AG10803 (cell line): ENCODE measurements at places on chromosomes 3 and 15.

GRCh38 chr3:69411346-69411745, 25.5 kb upstream of the FRMD4B start:
- peak; percentile 20 for DNase-seq

DNA sequence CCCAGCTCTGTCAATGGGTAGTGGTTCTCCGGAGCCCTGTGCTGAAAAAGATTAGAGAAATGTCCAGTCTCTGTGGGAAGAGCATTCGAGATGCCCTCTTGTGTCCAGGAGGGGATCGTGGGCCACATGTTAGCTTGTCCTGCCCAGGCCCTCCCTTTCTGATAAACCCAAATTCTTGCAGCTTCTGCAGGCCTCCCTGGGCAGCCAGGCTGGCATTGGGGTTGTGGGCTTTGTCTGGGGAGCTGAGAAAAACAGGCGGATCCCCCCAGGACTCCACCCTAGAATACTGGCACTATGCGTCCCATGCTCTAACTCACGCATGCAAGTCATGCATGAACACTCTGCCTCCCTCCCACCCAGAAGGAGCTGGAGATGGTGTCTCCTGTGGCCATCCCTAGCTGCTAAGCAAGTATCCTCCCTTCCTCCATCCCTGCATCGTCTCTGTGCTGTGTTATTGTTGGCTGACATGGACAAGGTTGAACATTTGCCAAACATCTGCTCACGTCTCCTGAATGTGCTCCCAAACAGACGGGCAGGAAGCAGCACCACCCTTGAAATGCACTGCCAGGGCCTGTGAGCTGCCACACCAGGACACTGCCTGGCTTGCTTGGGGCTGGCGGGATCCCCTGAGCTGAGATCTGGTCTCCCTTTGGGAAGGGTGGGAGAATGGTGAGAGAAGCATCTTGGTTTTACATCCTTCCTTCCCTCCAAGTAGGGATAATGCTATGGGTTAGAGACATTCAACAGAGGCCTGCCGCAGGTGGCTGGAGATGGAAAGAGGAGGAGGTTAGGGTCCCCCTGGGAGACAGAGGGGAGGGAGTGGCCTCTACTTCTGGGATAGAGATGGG, 26.5 kb downstream of the CFAP161 start:
- peak; percentile 94 for DNase-seq

- no peak for DNase-seq
These were observed 26.3 kb upstream of the EDEM1 start for GRCh38 chr3:5160940-5161858.

GRCh38 chr15:51168700-51169099, 74.0 kb upstream of the TNFAIP8L3 start:
- DNase-seq = no peak

- no peak for DNase-seq
These were observed 51.3 kb downstream of the SMAD3 start for GRCh38 chr15:67116742-67117141.

DNA sequence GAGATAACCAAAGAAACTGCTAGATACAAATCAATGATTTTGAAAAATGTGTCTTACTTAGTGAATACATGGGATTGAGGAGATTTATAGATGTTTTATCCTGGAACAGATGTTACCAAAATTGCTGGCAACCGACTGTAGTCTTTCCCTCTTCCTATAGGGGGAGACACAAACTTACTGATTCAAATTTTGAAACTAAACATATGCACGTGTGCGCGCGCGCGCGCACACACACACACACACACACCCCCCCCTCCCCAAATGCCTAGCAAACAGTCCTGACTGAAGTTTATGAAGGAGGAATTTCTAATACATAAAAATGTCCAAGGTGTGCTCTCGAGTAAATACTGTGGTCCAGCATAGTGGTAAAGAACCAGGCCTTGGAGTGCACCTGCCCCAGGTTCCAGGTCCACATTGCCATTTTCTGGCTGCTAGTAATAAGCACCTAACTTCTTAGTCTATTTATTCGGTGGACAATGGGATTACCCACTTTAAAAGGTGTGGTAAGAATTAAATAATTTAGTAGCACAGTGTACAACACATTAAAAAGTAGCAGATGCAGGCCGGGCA, 18.5 kb upstream of the C3orf62 start:
- peak; percentile 59 for DNase-seq

DNA sequence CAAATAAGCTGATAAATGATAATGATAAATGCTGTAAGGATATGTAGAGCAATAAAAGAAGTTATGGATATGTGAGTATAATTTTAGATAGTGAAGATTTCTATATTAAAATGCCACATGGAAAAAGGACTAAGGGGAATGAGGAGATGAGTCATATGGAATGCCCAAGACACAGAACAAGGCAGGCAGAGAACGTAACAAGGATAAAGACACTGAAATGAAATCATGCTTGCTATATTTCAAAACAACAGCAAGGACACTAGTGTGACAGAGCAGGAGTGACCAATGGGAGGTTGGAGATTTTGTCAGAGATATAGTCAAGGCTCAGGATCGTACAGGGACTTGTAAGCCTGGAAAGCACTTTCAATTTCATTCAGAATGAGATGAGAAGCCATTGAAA, 621.5 kb upstream of the SEMA6D start:
- no peak for DNase-seq

DNA sequence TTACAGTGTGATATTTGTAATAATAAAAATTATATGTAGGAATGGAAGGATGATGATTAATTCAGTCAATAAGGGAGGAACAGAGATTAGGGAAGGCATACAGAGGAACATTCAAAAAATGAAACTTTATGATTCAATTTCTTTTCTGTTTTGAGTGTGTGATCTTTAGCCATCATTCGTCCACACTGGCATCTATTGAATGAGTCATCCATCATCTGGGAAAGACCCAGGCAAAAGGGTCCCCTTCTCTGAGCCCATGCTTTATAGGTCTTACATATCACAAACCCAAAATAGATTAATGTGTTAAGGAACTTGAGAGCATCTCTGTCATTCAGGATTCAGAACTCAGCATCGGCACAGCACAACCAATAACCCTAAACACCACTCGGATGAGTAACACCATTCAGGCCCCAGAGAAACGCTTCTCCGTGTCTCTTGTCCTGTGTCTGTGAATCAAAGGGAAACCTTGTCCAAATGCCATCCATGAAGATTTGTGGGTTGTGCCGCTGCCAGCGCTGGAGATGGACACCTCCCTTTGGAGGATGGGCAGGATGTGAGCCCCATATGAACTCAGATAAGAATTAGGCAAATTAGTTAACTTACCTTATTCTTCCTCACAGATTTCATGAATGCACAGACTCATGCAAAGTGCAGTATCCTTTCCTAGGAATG, 21.7 kb upstream of the TPM1 start:
- DNase-seq = no peak

GRCh38 chr3:156563900-156564682, 9.2 kb upstream of the SSR3 start:
- DNase-seq = peak; percentile 9

GRCh38 chr15:40075298-40076044, 33.2 kb downstream of the BMF start:
- no peak for DNase-seq

DNA sequence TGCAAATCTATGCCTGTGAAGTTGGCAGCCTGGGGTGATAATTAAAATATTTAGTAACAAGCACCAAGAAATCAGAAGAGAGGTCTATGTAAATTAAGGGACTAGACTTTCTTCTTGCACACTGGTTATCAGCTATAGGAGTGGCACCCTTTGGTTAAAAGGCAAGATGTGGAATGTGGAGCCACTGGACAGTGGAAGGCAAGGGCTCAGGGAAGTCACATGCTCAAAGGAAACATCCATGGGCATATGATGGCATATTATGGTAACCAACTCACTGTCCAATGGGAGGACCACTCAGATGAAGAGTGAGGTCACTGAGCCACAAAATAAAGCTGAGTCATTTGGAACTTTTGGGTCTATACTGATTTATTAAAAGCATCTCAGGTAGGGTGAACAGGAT, 165.6 kb upstream of the PRICKLE2 start:
- no peak for DNase-seq
